SW 1271 (cell line): ENCODE measurements at places on chromosomes 4 and X.

DNA sequence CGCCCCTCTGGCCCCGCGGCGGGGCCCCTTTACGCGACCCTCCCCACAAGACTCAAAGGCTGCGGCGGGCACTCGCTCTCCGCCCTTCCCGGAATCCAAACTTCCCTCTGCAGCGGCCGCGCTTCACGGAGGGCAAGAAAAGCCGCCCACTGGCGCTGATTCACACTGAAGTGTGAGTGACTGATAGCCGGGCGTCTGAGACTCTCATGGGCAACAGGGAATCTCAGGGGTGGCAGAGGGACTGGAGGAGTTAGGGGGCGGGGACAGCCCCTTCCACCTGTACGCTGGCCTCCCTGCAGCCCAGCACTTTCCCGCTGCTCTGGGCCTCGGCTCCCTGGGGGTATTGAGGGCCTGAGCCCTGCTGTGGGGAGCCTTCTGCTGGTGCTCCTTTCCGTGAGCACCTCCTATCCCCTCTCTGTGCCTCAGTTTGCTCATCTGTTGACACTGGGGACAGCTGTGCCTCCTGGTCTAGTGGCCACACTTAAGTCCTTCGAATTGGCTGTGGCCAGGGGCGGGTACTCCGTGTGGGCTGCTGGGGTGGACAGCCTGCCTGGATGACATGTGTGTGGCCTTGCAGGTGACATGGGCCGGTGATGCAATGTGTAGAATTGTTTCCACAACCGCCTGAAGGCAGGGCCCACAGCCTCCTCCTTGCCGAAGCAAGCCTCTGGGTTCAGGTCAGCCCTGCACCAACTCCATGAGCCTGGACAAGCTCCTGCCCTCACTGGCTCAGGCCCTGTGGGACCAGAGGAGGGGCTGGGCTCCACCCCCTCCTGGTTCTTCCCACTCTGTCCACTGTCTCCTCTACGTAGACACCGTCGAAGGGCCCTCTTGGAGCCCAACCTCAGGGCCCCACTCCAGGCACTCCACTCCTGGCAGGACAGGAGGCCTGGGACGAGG lies 951 bp downstream of the SH3BP2 start:
- no peak for DNase-seq

GRCh38 chr4:156223985-156224384 lies 270.3 kb upstream of the CTSO start:
- no peak for DNase-seq

- no peak for DNase-seq
Observed at GRCh38 chr4:140250989-140251552, 97.1 kb upstream of the MAML3 start.

DNA sequence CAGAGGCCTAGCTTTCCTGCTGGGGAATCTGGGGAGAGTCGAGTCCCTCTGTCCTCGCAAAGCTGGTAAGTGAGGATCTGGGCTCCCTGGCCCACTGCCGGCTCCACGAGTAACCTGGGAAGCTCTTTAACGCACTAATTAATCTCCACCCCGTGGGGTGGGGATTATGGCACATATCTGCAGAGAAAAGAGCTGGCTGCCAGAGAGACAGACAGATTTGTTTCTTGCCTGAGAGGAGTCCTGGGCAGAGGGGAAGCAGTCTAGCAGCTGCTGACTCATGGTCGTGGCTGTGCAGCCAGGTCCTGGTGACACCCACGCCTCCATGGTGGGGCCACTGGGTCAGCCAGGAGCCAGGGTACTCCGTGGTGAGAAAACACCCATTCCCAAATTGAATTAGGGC lies 14.0 kb downstream of the SORCS2 start:
- no peak for DNase-seq

DNA sequence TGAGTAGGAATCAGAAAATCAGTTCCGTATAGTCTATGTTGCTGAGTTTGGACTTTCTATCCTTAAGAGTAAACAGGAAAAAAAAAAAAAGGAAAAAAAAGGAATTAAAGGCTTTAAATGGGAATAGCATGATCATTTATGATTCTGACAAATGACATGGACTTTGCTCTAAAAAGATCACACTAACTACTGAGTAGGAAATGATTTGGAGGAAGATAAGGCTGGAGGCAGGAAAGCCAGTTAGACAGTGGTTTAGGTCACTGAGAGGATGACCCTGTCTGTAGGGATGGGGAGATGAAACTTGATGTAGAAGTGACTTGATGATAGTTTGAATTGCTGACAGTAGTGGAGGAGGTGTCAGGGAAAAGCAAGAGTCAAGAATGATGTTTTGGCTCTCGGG lies 9.2 kb upstream of the JADE1 start:
- DNase-seq, result no peak

- DNase-seq, result no peak
Observed at GRCh38 chrX:18956303-18957032, 27.4 kb downstream of the PHKA2 start.

- DNase-seq, result peak; percentile 86
Observed at GRCh38 chr4:4659871-4660651, 118.2 kb upstream of the STX18 start.

- DNase-seq, result no peak
Observed at GRCh38 chr4:55373461-55373860, 22.3 kb upstream of the TMEM165 start.

- no peak for DNase-seq
Observed at GRCh38 chr4:182700362-182701160, 216.6 kb downstream of the DCTD start.

- DNase-seq, result no peak
Observed at GRCh38 chr4:1072830-1073446, 40.4 kb downstream of the RNF212 start.

DNA sequence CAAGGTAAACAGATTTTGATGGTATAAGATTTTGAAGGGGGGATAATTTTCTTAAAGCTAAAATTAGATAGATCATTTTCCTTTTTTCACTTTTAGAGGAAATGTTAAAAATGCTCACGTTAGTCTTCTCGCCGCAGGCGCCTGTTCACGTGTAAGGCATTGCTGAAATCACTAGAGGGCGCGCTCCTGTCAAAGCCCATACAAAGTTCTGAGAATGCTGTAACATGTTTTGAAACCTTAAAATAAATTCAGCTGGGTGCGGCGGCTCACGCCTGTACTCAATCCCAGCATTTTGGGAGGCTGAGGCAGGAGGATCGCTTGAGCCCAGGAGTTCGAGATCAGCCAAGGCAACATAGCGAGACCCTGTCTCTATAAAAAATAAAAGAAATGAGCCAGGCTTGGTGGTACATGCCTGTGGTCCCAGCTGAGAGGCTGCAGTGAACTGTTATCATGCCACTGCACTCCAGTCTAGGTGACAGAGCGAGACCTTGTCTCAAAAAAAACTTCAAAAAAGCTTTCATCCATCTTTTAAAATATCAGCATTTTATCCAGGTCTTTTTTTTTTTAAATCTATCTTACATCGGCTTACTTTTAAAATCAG lies 138.0 kb downstream of the RBMX2 start:
- DNase-seq, result peak; percentile 5
